ENCODE measurements at places on chromosomes 5 and 9.

- DNase-seq, result no peak
Observed at GRCh38 chr9:85742597-85742936, 813 bp upstream of the AGTPBP1 start.

GRCh38 chr5:168531987-168532864, 3.1 kb downstream of the FBLL1 start:
- no peak for DNase-seq

DNA sequence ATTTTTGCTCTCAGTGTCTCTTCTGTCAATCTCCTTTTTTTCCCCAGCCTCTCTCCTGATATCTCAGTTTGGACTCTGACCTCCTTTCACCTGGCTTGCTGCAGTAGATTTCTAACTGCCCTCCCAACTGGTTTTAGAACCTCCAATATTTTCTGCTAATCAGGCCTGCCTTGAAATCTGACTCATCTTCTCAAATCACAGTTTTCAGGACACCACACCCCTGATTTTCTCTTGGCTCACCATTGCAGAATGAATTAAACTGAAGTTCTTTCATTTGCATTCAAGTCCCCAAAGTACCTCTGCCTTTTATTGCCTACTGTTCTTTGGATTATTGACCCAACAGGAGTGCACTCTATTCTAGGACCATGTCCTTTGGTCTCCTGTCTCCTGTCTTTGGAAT, 310.4 kb upstream of the TRPC7 start:
- DNase-seq, result no peak

DNA sequence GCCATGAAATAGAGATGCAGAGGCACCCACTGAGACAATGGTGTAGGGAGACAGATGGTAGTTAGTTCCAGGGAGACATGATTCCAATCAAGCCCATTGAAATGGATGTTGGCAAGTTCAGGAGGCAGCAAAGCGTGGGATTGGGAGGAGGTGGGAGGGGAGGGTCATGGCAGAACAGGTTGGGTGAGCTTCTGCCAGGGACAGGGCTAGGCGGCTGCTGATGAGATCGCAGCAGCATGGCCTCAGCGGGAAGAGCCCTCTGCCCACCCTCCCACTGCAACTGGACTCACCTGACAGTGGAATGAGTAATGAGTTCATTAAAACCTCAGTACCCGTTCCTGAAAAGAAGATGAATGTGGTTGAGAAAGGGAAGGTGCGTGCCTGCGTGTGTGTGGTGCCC, 418.2 kb downstream of the CDK5RAP2 start:
- peak; percentile 34 for DNase-seq

- no peak for DNase-seq
Observed at GRCh38 chr5:111126896-111127295, 34.7 kb downstream of the WDR36 start.

GRCh38 chr5:129691220-129691619, 56.7 kb upstream of the MINAR2 start:
- no peak for DNase-seq

DNA sequence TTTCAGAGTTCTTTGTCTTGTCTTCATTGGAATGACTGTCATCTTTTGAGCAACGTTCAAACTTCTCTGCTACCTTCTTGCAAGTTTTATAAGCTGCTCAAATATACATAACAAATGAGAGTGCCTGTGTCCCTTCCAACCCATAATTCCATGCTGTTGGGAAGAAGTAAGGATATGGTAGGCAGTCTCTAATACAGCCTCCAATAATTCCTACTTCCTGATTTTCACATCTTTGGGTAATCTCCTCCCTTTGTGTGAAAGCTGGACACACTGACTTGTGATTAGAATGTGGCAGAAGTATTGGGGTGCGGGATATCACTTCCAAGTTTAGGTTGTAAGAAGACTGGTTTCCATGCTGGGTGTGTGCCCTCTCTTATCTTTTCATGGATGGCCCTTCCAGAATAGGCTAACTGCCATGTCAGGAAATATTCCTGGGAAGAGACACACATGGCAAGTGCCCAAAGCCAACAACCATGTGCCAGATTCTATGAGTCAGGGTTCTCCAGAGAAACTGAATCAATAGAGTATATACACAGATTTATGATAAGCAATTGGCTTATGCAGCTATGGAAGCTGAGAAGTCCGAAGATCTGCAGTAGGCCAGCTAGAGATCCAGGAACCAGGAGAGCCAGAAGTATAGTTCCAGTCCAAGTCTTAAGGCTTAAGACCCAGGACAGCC, 531.3 kb downstream of the NTRK2 start:
- no peak for DNase-seq

- DNase-seq, result no peak
Observed at GRCh38 chr5:56962286-56962685, 10.4 kb upstream of the MIER3 start.

DNA sequence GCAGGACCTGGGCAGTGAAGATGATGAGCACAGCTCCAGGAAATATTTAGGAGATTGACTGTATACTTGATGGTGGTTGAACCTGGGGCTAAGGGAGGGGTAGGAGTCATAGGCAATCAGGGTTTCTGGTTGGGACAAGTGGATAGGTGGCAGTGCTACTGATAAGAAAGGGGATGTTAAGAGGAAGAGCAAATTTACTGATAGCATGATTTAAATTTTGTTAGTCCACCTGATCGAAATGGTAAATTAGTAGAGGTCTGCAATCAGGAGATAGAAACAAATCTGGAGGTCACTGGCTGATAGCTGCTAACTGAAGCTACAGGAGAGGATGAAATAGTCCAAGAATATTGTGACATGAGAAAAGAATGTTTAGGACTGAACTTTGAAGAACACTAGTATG, 5.7 kb upstream of the C5orf34 start:
- DNase-seq, result no peak

DNA sequence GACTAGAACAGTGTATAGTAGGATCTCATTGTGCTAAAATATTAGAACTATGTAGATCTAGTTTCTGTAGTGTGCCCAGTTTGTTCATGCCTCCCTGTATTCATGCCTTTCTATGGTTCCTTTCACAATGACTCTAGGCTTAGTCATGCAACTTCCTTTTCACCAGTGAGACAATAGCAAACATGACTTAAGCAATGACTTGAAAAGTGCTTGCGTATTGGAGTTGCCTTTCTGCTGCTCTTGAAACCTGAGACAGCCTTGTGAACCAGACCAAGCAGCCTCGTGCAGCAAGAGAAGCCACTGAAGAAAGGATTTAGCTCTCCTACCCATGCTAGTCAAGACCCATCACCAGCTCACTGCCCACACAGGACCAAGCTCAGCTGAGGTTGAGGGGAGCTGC, 294.5 kb upstream of the TAS2R1 start:
- no peak for DNase-seq

GRCh38 chr9:137140151-137141012, 1.4 kb downstream of the GRIN1 start:
- DNase-seq, result no peak

GRCh38 chr5:133370904-133371303, 241.4 kb downstream of the FSTL4 start:
- peak; percentile 71 for DNase-seq

- no peak for DNase-seq
Observed at GRCh38 chr9:19385786-19386501, 5.9 kb upstream of the RPS6 start.

GRCh38 chr5:17192191-17192590, 25.2 kb upstream of the BASP1 start:
- no peak for DNase-seq

GRCh38 chr9:37639841-37640240, 10.9 kb upstream of the FRMPD1 start:
- DNase-seq, result no peak

DNA sequence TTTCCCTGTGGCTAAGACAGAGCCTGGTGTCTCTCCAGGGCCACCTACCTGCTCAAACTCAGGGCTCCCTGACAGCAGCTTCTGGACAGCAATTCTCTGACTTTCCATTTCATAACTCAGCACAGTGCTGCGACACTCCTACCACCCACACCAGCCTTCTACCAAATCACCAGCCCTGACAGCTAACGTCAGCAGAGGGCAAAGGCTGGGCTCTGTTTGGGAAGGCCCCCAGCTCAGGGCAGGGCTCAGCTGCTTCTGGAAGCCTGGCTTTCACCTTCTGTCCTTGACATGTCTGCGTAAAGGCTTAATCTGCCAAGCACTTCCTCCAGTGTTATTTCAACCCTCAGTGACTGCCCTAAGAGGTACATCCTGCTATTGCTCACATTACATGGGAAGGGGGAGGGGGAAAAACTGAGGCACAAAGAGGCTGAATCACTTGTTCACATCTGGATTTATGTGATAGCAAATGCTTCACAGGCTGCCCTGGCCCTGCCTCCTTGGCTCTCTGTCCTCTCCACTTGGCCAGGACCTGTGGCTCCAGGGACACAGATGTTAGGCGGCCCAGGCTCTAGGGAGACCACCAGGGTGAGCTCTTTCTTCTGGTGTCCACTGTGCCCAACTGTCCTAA, 102.5 kb upstream of the PANK3 start:
- no peak for DNase-seq

- no peak for DNase-seq
Observed at GRCh38 chr5:14928661-14929060, 57.1 kb upstream of the ANKH start.

DNA sequence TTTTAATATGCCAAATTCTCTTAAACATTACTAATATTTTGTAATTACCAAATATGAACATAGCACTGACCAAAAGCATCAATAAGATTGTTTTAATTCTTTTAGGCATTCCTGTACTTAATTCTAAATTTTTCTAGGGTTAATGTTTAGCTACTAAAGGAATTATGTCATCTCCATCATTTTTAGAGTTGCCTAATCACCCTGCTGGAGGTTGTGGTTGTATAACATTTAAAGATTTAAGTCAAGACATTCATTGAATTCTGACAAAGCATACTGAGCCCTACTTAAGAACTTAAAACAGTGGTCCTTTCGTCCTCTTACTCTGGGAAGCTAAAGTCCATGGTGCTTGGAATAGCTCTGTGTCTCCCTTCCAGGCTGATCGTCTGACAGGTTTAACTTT, 28.1 kb upstream of the DAB2 start:
- DNase-seq, result no peak

DNA sequence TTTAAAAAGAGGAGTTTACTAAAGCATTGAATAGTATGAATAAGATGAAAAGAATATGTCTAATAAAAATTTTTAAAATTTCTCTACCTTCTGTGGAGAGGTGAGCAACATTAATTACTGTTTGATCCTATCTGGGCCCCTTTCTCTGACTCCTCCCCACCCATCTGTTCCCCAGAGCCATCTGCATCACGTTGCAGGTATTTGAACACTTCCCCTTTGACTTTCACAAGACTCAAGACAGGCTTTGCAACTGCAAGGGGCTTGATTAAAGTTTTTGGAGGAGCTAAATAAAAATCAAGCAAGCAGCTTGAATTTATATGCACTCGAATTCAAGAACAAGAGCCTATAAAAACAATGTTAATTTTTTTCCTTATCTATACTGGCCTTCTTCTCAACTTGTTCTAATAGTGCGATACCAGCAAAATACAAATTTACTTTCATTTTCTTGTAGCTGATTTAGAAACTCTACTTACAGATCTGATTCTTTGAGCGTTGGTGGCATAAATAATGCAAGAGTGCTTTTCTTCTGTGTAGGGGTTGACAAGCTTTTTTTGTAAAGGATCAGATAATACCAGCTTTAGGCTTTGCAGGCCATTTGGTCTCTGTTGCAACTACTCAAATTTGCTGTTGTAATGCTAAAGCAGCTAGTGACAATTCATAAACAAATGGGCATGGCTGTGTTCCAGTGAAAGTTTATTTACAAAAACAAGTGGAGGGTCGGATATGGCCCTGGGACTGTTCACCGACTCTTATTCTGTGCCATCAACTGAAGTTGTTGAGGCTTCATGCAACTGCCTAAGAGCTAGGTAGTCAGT, 21.2 kb downstream of the TXNDC8 start:
- no peak for DNase-seq

- DNase-seq, result no peak
Observed at GRCh38 chr5:107067395-107067794, 603.3 kb downstream of the EFNA5 start.

- DNase-seq, result no peak
Observed at GRCh38 chr9:84285381-84285780, 55.2 kb downstream of the SLC28A3 start.

DNA sequence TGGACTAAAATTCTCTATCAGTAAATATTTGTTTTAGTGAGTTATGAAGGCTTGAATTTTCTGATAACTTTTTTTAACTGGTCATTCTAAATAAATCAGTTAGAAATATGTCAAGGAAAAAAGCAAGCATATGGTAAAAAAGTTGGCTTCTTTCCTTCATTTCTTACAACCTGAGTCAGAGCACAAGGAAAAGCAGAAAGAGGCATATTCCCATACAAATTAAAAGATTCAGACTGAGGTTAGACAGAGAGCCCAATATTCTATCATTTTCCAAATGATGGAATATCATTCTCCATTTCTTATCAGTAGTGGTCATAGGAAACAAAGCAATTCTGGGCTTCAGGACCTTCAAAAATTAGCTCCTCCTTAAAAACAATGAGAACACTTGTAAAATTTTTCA, 732.1 kb downstream of the MAT2B start:
- no peak for DNase-seq

DNA sequence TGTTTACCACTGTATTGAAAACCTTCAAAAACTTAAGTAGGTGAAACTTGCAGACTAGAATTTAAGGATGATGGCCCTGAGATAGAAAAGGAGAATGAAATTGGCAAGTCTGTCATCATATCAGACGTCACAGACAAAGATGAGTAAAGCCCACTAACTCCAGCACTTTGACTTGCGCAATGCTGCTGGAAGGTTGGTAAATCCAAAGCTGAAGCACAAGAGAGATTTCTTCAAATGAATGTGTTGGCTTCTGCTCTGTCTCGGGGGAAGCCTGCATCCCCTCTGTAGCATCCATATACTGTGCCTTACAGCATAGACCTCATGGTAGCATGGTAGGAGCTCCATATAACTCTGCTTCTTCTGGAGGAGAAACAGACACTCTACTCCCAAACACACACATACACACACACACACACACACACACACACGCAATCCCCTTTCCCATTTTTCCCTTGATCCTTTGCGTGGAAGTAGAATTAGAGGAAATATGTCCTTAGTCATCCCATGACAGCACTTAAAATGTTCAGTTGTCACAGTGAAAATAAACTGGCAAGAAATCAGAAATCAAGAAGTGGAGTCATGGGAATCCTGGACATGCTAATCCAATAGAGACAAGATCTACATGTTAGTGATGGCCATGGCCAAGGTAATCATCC, 241.5 kb downstream of the NR3C1 start:
- DNase-seq, result no peak

- DNase-seq, result no peak
Observed at GRCh38 chr9:126819482-126819881, 14.6 kb downstream of the ZBTB43 start.

DNA sequence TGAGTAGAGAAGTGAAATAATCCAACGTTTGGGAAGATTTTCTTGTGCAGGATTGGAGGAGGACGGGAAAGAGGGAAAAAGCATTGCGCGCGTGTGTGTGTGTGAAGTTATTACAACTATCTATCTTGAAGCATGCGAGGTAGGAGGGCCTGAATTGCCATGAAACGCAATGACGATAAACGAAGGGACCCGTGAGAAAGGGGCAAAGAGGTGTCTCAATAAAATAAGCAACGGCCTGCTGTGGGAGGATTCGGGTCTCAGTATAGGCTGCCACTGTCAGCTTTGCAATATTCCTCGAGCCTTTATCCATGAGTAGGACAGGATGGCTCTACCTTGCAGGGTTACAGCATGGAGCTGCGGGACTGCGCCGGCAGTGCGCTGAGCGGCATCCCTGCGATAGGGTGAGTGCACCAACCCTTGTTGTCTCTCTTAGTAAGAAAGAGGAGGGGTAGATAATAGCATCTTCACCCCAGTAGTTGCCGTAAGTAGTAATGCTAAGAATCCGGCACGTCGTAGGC, 631 bp upstream of the RCL1 start:
- no peak for DNase-seq

- no peak for DNase-seq
Observed at GRCh38 chr5:63686938-63687337, 275.3 kb downstream of the HTR1A start.

Data from vagina (tissue), 2 donors.